Stimulated activated CD8-positive, alpha-beta memory T cell treated with anti-CD3 and anti-CD28 coated beads, Interleukin-4, amount 100 ng/mL, for 1 hour (primary cell): ENCODE measurements at places on chromosomes 11 and 22.

- no peak for DNase-seq
Measured at GRCh38 chr11:123313262-123313661, 116.8 kb upstream of the GRAMD1B start.

- no peak for DNase-seq
Measured at GRCh38 chr11:61526956-61527731, 18.6 kb downstream of the LRRC10B start.

- DNase-seq: no peak
Measured at GRCh38 chr11:71527576-71528210, 626 bp downstream of the KRTAP5-7 start.

DNA sequence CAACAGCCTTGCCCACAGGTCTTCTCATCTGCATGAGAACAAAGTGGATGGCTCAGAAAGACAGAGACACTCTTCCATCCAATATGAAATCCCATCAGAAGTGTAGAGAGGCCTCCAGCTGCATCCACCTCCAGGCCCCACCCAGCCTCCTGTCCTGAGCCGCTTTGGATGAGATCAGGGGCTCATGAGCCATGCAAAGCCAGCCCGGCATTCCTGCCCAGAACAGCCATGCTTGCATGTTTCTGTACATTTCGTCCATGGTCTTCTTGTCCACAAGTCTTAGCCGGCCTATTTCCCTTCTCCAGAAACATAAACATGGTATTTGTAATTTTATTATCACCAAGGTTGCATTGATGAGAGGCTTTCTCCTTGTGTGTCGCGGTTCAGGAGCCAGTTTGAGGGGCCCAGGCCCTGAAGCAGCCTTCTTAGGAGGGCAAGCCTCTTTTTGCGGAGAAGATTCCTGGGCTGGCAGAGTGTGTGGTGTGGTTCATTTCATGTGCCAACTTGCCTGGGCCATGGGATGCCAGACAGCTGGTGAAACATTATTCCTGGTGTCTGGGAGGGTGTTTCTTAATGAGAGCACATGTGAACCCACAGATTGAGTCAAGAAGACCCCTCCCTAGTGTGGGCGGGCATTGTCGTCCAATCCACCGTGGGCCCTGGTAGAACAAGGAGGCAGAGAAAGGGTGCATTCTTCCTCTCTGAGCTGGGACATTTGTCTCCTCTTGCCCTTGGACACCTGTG lies 928.9 kb downstream of the TBC1D22A start:
- DNase-seq: no peak

DNA sequence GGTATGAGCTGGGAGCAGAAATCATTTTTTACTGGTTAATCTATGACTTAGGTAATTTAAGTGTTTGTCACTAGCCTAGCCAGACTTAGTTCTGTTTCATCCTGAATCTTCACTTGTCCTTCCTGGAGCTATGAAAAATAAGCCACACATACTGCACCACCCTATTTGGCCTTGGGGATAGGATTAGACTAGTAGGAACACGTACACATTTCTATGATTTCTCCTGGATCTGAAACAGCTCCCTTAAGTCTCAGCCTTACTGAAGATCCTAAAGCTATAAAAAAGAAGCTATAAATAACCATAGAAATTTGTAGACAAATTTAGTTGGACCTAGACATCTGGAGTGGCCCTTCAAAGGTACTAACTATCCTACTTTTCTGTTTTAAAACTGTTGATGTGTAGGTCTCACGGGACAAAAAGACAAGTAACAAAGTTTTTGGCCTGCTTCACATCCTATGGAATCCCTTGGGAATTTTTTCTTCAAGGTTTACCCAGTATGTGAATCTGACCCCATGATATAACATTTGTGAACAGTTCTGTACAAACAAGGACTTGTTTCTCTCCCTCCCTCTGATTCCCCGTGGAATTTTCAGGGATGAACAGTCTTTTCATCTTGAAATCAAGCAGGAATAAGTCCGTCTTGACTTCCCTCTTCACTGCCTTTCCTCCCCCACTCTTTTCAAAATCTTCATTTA lies 275.0 kb downstream of the FAM76B start:
- DNase-seq: no peak

GRCh38 chr11:26037716-26038115 lies 294.2 kb upstream of the ANO3 start:
- no peak for DNase-seq

DNA sequence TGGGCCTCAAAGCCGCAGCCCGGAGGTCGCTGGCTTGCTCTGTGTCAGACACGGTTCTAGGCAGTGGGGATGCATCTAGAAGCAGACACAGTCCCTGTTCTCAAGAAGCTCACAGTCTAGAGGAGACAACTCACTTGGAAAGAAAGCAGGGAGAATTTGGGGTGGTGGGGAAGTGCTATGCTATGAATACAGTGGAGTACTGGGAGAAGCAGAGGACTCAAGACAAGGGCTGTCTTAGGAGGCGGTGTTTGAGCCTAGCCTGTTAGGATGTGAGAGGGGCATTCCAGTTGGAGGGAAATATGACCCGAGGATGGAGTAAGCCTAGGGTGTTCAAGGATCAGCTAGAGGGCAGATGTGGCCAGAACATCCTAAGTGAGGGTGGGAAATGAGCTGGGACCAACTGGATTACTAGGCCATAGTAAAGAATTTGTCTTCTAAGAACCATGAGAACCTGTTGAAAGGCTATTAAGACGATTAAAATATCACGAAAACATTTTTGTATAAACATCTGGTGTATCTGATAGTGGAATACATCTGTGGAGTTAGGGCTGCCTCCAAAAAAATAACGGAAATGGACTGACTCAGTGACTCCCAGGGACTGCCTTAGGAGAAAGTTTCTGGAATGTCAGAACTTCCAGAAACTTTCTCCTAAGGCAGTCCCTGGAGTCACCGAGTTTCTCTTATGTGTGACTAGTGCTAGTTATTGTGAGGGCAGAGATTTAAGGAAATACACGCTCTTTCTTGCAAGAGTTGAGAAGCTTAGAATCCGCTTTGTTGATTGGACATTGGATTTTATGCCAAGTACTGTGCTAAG lies 1.1 kb upstream of the PITPNB start:
- no peak for DNase-seq

GRCh38 chr11:30422447-30423278 lies 99.8 kb downstream of the ARL14EP start:
- DNase-seq: no peak

- no peak for DNase-seq
Measured at GRCh38 chr11:86158704-86159580, 85.6 kb upstream of the EED start.

- no peak for DNase-seq
Measured at GRCh38 chr22:17872471-17872870, 98.2 kb upstream of the BID start.

DNA sequence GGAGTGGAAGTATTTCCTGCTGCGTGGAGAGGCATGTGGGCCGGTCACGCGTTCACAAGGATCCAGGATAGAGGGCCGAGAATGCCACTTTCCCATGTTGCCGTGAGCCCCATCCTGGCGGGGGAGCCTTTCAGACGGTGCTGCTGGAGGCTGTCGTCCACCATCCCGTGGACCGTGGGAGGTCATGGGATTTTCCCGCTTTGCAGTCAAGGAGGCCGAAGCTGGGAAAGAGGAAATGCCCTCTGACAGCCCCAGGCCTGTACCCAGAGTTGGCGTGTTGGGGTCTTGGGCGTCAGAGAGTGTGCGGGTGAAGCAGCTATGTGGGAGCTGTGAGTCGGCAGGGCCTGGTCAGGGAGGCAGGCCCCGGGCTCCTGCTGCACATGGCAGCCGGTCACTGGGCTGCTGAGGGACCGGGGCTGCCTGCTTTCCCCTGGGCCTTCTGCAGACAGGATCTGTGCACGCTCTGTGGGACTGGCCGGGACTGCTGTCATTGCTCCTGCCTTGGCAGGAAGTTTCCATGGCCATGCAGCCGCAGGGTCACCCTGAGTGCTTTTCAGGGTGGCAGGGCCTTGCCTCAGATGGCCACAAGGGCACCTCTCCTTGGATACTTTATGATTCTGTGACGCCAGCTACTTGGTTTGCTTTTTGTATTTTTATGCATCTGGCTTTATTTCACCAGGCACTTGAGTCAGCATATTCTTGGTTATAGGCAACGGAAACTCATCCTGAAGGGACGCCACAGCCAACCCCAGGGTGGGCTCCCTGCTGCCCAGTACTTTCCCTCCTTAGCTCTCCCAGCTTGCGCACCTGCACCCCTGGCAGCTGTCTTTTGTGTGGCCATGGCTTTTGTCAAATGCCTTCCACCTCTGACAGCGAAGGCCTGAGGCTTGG lies 52.4 kb downstream of the AP2A2 start:
- no peak for DNase-seq

DNA sequence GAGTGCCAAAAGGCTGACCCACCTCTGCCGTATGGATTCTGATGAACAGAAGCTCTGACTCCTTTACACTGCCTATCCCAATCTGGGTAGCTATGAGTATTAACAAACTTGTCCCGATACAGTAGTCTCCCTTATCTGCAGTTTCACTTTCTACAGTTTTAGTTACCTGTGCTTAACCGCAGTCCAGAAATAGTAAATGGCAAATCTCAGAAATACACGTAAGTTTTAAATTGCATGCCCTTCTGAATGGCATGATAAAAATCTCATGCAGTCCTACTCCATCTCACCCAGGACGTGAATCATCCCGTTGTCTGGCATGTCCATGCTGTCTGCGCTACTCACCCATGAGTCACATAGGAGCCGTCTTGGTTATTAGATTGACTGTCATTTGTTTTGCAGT lies 68.8 kb downstream of the SNX19 start:
- no peak for DNase-seq

DNA sequence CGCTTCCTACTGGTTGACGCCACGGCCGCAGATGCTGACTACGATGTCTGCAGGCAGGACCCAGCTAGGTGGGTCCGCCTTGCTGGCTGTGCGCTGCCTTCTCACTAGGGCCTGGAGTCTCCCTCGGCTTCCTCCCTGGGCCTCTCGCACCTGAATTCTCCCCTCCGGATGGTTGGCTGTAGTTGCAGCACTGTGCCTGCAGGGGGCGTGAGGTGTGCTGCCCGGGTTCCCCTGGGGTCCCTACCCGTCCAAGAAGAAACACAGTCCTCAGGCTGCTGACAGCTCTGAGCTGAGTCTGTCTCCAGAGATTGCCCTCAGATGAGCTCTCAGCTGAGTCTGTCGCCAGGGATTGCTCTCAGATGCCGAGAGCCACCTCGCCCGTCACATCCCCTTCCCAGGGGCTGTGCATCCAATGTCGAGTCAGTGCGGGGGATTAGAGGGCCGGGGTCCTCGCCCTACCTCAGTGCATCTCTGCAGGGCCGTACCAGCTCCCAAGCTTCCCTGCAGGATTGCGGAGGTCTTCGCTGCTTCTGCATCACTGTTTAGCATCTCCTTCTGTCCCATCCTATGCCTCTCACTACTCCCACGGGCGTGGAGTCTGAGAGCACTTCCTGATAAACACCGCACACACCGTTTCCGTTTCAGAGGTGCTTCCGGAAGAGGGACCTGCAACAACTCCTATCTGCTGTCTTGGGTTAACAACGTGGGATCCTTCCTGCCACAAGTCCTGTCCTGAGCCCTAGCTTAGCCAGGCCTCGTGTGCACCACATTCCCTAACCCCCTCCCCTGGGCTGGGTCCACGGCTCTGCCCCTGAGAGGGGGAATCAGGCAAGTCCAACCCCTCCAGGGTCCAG lies 196.9 kb downstream of the CSNK2A3 start:
- DNase-seq: no peak

- no peak for DNase-seq
Measured at GRCh38 chr11:80163011-80163410, 722.2 kb upstream of the TENM4 start.

GRCh38 chr11:61362542-61362875 lies 335 bp downstream of the TMEM138 start:
- DNase-seq: no peak

GRCh38 chr22:35756722-35757121 lies 39.0 kb downstream of the APOL5 start:
- no peak for DNase-seq

DNA sequence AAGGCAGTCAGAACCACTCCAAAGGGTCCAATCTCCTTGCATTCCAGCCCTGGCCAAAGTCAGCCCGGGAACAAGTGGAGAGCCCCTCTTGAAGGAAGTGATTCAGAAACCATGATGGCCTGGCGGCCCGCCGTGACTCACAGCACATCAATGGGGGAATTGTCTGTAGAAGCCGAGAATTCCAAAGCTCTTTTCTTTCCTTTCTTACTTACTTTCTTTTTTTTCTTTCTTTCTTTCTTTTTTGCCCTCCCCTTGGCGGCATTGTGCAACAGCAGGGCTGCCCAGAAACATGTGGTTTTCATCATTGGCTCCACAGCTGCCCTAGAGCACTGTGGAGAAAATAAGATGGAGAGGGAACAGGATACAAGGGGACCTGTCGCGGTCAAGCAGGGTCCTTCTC lies 140.2 kb upstream of the TIMP3 start:
- no peak for DNase-seq

GRCh38 chr22:41568811-41569210 lies 8.0 kb downstream of the CSDC2 start:
- no peak for DNase-seq

GRCh38 chr11:98100689-98101088 lies 920.1 kb upstream of the CNTN5 start:
- DNase-seq: no peak

GRCh38 chr11:35317253-35317652 lies 102.1 kb downstream of the SLC1A2 start:
- no peak for DNase-seq

DNA sequence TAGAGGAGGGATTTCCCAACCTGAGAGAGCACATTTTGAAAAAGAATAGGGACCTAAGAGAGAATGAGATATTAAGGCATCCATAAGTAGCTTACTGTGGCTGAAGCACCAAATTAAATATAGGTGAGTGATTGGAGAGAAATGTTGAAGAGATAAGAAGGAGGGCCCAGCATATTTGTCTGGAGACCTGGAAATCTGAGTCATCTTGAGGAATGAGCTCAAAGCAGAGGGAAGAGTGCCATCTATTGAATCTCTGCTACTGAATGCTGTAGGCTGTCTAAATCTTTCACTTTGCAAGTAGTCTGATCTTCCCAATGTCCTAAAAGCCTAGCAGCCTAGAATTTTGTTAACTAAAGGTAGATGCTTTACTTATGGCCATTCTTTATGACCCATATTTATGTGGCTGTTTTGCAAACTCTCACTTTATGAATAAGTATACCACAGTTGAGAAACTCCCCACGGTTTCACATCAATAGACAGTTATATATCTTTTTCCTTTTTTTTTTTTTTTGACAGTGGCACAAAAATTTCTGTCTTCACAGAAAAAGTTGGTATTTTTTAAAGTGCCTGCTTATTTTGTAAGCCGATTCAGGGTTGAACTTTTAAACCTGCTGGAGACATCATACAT lies 2093.5 kb downstream of the LRRC4C start:
- DNase-seq: no peak

- DNase-seq: no peak
Measured at GRCh38 chr11:13784855-13785254, 116.4 kb downstream of the FAR1 start.

- DNase-seq: no peak
Measured at GRCh38 chr11:79328402-79328801, 112.4 kb downstream of the TENM4 start.

DNA sequence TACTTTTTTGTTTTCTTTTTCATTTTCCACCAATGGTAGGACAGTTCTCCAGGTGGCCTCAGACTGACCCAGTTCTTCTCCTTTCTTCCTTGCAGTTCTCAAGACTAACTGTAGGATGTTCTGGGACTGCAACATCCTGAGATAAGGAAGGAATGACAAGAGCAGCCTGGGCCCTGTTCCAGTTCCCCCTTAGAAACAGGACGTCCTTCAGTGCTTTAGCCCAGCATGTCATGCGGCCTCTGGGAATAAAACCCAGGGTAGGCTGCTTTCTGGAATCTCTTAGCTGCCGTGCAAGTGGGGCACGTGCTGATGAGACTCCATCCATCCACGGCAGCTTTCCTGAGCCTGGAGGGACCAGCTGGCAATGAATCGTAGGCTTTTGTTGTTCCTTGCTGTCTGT lies 24.0 kb upstream of the CADM1 start:
- no peak for DNase-seq
